ENCODE measurements at places on chromosomes 11 and 22.

DNA sequence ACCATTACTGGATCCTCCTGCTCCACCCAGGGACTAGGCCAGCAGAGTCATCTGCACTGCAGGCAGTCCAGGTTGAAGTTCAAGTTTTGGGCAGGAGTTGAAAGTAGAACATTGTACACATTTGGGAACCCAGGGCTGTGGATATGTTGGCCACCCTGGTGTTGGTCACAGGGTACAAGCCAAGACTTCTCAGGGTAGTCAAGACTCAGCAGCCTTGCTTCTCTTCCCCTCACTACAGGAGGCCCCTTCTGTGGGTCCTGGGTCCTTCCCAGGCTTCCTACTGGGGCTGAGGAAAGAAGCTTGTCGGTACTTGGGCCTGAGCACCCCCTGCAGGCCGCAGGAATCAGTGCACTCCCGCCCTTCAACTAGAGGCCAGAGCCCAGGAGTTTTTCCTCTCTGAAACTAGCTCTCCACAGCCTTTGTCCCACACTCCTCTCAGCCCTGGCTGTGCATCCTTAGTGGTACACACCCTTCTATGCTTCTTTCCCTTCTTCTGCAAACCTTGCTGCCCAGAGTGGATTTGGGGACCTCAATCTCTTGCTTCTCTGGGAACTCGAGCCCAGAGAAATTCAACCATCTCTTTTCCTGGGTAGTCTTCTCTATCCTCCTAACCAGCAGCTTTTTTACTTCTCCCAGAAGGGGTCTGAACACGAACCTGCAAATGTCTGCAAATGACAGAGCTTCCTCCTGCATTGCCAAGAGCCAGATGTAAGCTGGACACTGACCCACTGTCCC is 2.6 kb upstream of the HPX start:
- peak; percentile 4 for DNase-seq

GRCh38 chr22:27576815-27577573 is 224.6 kb downstream of the MN1 start:
- no peak for DNase-seq

GRCh38 chr11:115792903-115793302 is 288.7 kb upstream of the CADM1 start:
- no peak for DNase-seq

GRCh38 chr22:42697542-42698013 is 23.1 kb downstream of the A4GALT start:
- no peak for DNase-seq

- DNase-seq = no peak
These were observed at the start of gene CRACR2B for GRCh38 chr11:827897-828192. Gene CRACR2B, plus strand, starts transcription at chr11:827919. Its CDS starts 689 bp downstream, at chr11:828608.

- no peak for DNase-seq
These were observed 177.5 kb downstream of the TMEM135 start for GRCh38 chr11:87215236-87215635.

DNA sequence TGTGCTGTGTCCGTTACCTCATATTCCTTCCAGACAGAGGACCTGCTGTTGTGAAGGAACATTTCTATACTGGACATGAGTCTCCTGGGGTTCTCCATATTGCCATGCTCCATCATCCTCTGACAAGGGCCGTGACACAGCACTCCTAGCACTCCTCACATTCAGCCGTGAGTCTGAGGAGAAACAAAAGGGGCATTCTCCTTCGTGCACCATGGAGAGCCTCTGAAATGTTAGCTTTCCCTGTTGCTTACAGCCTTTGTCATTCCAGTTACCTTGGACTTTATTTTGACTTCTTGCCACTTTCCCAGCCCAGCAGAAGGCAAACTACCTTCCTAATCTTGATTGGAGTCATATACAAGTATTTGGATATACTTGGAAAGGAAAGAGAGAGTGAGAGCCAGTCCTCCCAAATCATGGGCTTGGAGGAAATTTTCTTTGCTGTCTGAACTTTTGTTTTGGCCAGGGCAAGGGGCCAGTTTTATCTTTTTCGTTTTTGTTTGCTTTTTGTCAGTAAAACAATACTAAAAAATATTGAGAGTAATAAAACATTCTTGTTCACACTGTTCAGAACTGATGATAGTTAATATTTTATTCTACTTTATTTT is 29.1 kb upstream of the TECTA start:
- no peak for DNase-seq

GRCh38 chr22:38943201-38943600 is 14.2 kb upstream of the APOBEC3A start:
- no peak for DNase-seq

GRCh38 chr11:62816557-62816956 is 11.3 kb upstream of the NXF1 start:
- DNase-seq = no peak

DNA sequence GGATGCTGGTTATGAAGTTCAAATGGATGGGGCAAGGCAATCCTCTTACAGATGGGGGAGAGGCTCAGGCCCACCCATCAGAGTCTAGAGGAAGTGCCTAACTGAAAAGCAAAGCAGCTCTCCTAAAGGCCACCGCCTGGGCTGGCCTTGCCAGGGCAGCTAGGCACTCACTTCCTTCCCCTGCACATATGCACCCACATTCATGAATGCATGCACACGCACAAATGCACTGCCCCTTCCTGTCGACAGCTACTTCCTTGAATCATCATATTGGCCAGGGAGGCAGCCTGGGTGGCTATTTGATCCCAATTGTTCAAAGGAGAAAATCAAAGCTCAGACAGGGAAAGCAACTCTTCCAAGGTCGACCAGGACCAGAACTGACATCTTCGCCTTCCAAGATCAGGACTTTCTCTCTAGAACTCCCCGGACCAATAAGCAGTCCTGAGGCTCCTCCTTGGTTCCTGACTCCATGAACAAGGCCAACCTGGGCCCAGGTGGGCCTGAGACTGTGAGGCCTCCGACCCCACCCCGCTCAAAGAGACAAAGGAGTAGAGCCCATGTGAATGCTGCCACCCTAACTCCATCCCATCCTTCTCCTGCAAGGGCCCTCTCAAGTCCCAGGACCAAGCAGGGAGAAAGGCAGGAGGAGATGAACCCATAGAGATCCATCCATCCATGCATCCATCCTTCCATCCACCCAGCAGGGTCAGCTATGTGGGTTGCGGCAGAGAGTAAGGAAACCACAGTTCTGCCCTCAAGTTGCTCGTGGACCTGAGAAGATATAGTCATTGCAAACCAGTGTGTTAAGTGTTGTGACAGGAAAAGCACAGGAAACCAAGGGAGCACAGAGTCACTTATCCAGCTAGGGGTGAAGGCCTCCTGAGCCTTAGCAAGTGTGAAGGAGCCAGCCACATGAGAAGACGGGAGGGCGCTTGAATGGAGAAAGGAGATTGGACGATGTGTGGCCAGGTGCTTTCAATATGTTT is 35.4 kb upstream of the LMO1 start:
- DNase-seq = no peak
